T-helper 17 cell (primary cell): ENCODE measurements at places on chromosomes 5 and 9.

DNA sequence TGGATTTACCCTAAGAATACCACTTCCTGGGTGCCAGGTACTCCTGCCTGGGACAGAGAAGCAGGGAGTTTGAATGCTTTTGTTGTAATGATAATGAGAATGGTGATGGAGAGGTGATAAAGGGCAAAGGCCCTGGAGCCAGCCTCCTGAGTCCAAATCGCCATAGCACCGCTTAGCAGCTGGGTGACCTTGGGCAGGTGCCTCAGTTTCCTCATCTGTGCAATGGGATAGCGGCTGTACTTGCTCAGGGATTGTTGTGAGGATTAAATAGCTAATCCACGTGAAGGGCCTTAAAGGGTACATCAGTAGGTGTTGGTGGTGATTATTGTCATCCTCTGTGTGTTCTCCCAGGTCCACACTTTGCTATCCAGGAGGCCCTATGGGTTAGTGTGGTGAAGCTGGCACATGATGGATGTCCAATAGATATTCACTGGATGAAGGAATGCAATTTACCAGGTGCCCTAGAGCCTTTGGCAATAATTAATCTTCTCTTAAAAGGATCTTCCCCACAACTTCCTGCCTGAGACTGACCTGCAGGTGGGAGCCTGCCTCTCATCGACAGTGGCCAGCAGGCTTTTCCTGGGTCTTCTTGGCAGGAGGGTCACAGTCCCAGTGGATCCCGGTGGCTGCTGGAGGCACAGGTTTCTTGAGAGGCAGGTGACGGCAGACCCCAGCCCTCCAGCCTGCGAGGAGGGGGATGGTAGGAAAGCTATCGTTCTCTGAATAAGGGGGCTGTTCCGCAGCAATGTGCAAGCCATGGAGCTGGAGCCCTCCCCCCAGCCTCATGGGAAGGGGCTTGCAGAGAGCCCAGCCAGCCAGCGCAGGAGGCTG, 160.2 kb downstream of the MACROH2A1 start:
- H3K27ac ChIP-seq = no peak overlapping the region
- peaks cover 2% of the 10 kb centered on the region for H3K4me1 ChIP-seq
- DNase-seq = no peak

DNA sequence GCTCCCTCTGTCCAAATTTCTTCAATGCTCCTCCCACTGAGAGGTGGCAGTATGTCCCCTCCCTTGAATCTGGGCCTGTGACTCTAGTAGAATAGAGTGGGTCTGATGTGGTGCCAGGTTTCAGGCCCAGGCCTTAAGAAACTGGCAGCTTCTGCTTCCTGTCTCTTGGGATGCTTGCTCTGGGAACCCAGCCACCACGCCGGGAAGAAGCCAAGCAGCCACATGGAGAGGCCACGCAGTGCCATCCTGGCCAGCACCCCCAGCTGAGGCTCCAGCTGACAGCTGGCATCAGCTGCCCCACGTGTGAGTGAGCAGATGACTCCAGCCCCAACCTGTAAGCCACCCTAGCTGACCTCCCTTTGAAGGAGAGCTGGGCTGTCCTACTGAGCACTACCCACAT, 7.3 kb upstream of the TSPAN17 start:
- peaks cover 6% of the 10 kb centered on the region for H3K36me3 ChIP-seq
- no peak overlapping the region for H3K4me3 ChIP-seq
- H3K27ac ChIP-seq = no peak overlapping the region
- peaks cover 5% of the 10 kb centered on the region for H3K4me1 ChIP-seq

DNA sequence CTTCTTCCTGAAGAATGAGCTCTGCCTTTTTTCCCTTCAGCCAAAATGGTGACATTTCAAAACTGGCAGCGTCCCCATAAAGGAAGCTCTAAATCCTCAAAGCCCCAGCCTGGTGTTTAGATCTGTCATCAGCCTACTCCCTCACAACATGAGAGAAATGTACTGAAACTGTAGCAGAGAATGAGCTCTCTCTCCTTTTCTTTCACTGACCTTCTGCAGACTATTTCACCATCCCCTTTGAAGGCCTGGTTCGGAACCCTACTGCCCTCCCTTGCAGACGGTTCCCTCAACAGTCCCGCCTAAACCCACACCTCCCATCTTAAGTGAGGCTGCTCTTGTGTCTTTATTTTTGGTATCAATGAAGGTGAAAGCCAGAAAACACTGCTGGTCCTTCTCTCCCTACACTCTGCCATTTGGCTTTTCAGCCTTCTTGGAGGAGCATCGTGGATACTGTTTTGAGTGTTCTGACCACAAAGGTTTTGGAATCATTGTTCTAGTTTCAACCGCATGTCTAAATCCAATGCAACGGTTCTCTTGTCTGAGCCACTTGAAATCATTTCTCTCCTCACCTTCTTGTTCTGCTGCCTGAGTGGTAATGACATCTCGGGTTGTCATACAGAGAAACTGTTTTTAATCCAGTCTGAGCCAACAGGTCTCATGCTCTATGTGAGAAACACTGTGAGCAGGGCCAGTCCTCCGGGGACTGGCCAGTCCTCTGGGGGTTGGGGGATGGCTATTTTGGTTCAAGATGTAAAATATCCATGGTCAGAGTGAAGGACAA, 39.0 kb downstream of the ITK start:
- DNase-seq = no peak
- H3K27me3 ChIP-seq = no peaks in the 10 kb centered on the region
- H3K4me3 ChIP-seq = peak overlapping the region; percentile 84
- peaks cover 27% of the 10 kb centered on the region for H3K36me3 ChIP-seq
- H3K4me1 ChIP-seq = peaks cover 66% of the 10 kb centered on the region
- peak overlapping the region; percentile 88 for H3K27ac ChIP-seq

GRCh38 chr9:116539549-116539948, 147.6 kb upstream of the TRIM32 start:
- H3K4me3 ChIP-seq = no peak overlapping the region
- H3K4me1 ChIP-seq = no peaks in the 10 kb centered on the region
- H3K27me3 ChIP-seq = no peaks in the 10 kb centered on the region
- no peak for DNase-seq
- no peaks in the 10 kb centered on the region for H3K36me3 ChIP-seq

DNA sequence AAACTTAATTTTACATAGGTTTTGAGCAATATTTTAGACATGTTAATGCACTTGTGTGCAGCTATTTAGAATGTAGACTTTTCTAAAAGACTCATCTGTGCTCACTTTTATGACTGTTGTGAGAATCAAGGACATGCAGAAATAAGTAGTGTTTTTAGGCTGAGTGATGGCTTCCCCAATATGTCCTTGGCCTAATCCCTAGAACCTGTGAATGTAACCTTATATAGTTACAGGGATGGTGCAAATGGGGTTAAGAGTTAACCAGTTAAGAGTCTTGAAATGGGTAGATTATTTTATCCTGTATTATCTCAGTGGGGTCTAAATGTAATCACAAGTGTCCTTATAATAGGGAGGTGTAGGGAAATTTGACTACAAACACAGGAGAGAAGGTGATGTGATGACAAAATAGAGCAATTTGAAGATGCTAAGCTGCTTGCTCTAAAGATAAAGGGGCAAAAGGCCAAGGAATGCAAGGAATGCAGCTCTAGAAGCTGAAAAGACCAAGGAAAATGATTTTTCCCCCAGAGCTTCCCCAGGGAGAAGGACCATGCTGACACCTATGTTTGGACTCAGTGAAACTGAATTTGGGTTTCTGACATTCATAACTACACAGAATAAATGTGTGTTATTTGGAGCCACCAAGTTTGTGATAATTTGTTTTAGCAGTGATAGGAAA, 298.0 kb upstream of the PAPPA start:
- H3K4me1 ChIP-seq = no peaks in the 10 kb centered on the region
- H3K4me3 ChIP-seq = no peak overlapping the region
- no peaks in the 10 kb centered on the region for H3K36me3 ChIP-seq
- H3K27me3 ChIP-seq = no peaks in the 10 kb centered on the region
- no peak for DNase-seq
